Lung microvascular endothelial cell (primary cell): ENCODE measurements at places on chromosomes 2 and 18. TPM values are rescaled to one million over a fixed set of nuclear protein-coding genes. Genes with fewer than 3 reads are reported as not detected.

GRCh38 chr2:10080536-10081304 is 509 bp upstream of the CYS1 start:
- no peak for DNase-seq

GRCh38 chr2:216545359-216545758 is 46.7 kb downstream of the RPL37A start:
- no peak for DNase-seq

DNA sequence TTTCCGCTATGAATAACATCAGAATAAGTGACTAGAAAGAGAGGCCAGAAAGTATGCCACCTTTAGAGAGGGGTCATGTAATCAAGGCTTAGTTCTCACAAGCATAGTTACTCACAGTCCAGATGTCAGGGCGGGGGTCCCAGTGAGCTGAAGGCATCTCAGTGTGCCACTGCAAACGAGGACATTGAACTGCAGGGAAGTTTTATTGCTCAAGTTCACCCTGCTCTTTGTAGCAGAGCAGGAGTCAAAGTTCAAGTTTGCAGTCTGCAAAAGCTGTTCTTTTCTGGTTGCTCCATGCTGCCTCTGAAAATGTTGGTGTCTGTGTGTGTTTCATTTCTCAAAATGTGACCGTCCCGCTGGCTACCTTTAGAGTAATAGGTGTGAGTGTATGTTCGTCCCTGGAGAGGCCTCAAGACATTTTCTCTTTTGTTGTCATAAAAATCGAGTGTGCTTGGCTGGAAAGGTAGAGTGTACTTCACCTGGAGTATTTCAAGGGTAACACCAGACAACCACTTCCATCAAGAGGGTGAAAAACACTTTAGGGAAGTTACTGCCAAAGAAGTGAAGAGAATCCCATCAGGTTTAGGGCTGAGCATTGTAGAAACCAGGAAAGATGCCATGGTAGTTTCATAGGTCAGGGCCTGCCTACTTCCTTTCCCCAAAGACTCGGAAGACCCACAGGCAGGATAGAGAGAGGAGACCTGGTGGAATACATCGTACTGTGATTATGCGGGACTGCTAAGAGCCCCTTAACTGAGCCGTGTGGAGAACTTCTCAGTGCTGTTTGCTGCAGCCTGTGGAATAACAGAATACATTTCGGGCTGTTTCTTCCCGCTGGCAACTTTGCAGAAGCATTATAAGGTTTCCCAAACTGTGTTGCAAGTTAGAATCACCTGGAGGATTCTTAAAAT is 89.9 kb downstream of the LYPD6 start:
- DNase-seq: no peak

DNA sequence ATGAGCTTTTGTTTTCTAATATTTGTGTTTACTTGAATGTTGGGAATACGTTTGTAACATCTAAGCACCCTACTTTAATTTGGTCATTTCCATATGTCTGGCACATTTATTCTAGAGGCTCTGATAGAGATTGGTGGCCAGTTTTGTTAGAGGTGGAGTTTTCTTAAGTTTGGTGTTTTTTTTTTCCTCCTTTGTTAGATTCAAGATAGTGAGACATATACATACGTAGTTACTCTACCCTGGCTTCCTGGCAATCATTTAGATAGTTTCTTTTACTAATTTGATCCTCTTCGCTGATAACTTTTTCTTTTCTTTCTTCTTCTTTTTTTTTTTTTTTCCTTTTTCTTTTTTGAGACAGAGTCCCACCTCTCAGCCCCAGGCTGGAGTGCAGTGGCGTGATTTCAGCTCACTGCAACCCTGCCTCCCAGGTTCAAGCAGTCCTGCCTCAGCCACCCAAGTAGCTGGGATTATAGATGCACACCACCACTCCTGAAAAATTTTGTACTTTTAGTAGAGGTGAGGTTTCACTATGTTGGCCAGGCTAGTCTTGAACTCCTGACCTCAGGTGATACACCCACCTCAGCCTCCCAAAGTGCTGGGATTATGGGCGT is 26.6 kb downstream of the SMCHD1 start:
- no peak for DNase-seq

NGEF gene
- total RNA-seq: 0.22 TPM in 1 of 2 replicates, not detected in the other
